Foreskin fibroblast (primary cell): ENCODE measurements at places on chromosomes 12 and 14.
A peak's percentile ranks its signal among the peaks of the same experiment; 100 is the strongest.

GRCh38 chr14:61691495-61691894 lies 3.8 kb upstream of the HIF1A start:
- no peak for DNase-seq

GRCh38 chr14:89293314-89293916 lies 123.6 kb downstream of the FOXN3 start:
- DNase-seq = no peak

- DNase-seq = no peak
Observed at GRCh38 chr12:132602572-132603239, 7.7 kb downstream of the LRCOL1 start.

DNA sequence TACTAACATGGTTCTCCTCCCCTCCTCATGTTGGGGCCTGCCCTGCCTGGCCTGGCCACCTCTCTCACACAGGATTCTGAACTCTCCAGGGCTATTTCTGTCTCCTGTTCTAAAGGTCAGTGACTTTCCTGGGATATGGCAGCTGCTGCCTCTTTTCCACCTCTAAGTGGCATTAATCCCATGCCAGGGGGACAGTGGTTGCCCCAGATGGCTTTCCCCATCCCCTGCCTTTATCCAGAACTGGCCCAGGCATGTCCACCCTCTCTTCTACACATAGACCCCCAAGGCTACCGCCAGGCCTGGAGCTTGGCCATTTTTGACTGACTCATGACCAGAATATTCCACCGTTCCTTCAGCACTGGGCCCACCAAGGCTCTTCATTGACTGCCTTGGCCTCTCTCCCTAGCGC lies 90.4 kb downstream of the IRF2BPL start:
- no peak for DNase-seq

GRCh38 chr12:49111206-49111605 lies 559 bp upstream of the LMBR1L start:
- no peak for DNase-seq

- no peak for DNase-seq
Observed at GRCh38 chr14:106586098-106586704, 1059.8 kb downstream of the TMEM121 start.

DNA sequence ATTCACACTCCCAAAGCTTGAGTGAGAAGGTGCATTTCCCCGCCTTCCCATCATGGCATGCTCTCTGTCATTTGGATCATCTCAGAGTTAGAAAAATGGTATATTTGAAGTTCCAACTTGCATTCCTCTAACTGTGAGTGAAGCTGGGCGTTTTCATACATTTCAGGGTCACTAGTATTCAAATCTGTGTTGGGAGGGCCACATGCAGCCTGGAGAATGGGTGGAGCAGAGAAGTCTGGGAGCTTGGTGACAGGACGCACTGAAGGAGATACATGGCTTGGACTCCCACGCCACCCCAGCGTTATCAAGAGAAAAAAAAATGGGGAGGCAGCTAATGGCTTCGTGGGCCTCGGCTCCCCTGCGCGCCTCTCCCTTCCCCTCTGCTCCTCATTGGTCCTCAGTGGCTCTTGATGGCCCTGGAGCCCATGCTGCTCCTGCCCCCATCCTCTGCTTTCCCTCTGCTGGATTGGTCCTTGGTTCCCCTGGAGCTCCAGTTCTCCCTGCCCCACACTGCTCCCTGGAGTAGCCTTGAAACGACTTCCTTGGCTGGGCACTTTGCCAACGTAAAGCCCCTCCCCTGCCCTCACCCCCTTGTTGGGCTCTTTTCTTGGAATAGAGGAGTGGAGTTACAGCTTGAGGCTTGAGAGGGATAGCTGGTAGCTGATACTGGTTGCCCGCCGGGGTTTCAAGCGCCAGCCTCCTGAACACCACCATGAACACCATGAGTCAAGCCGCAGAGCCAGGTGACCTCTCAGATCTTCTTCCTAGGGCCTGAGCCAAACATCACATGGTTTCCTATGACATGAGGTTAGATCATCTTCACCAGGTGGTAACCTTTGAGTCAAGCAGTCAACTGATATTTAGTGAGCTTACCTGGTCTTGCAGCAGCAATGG lies 139.6 kb downstream of the PRKCH start:
- DNase-seq = peak; percentile 18

GRCh38 chr14:21093769-21094681 lies 4.4 kb downstream of the ZNF219 start:
- no peak for DNase-seq

DNA sequence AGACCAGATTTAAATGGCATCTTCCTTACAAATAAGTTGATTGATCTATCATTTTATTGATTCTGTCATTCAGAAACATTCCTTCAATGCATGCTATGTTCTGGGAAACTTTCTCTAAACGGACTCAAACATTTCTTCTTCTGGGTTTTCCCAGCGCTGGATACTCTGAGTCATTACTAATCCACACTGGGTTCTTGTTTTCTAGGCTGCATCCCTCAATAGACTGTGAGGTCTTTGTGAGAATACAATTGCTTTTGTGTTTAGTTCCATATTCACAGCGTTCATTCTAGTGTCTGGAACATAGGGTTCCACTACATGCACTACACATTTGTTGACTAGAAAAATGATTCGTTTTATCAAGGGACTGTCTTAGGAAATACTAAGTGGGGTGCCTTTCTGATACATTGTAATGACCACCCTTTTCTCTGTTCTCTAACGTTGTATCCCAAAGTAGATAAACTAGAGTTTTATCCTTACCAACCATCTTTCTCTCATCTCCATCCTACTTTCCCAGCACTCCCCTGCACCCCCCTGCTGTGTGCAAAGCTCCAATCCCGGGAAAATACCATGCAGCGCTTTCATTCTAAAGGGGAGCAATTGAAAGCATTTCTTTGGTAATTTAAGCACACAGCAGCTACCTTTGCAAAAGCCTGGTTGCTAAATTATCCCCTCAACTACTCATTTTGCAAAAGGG lies 878.7 kb downstream of the DIO2 start:
- DNase-seq = no peak

GRCh38 chr12:40240779-40241178 lies 16.0 kb downstream of the LRRK2 start:
- no peak for DNase-seq

- no peak for DNase-seq
Observed at GRCh38 chr14:93976477-93977057, at the start of gene ASB2. TSS of gene ASB2 (minus strand) at chr14:93976570. CDS start at chr14:93964539, 12,031 bp downstream.

- DNase-seq = no peak
Observed at GRCh38 chr12:119627019-119627643, 33.6 kb downstream of the TMEM233 start.

DNA sequence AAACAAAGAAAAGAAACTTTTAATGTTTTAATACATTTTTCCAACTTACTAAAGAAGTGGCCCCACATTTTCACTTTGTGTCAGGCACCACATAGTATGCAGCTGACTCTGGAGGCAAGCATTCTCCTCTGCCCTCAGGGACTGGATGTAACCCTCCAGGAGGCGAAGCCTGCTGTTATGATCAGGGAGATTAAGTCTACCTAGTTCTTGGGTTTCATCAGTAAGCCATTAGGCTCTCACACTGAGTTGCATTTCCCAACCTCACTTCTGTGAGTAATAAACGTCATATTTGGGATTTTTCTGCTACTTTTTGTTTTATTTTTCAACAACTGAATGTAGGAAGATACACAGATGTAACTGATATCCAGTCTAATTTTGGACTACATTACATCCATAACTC lies 101.2 kb upstream of the LRFN5 start:
- no peak for DNase-seq

DNA sequence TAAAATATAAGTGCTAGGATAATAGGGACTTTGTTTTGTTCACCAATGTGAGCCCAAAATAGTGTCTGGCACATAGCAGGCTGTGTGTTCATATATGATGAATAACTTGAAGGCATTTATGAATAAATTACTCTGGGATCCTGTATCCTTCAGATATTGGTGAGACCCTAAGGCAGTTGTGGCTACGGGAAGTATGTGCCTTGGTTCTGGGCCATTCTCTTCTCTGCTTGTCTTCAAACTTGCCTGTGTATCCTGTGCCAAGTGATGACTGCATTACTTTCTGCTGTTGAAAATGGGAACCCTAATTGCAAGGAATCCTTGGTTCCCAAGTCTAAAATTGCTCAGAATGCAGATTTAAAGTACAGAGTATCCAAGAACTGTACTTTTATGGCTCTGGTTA lies 67.6 kb upstream of the KTN1 start:
- peak; percentile 47 for DNase-seq

- peak; percentile 26 for DNase-seq
Observed at GRCh38 chr14:34593740-34594375, 36.1 kb downstream of the SNX6 start.
